ENCODE measurements at places on chromosomes 6 and 20. TPM values are rescaled to one million over a fixed set of nuclear protein-coding genes. Genes with fewer than 3 reads are reported as not detected.

The SCUBE3 gene
- 1.6 TPM for polyA plus RNA-seq

The LRRN4 gene
- not detected for polyA plus RNA-seq

The COL10A1 gene
- polyA plus RNA-seq = not detected

The GPLD1 gene
- polyA plus RNA-seq = 1.0 TPM

The EEF1A2 gene
- 151 TPM for polyA plus RNA-seq

The OR12D3 gene
- not detected for polyA plus RNA-seq

The PI16 gene
- 9.3 TPM for polyA plus RNA-seq

The EYS gene
- polyA plus RNA-seq = 0.03 TPM

The JAG1 gene
- 7.9 TPM for polyA plus RNA-seq

The PHF3 gene
- 43.3 TPM for polyA plus RNA-seq

The SDCBP2 gene
- 3.0 TPM for polyA plus RNA-seq

- DNase-seq = peak; percentile 50
- H3K27ac ChIP-seq = no peak overlapping the region
- no peaks in the 10 kb centered on the region for H3K36me3 ChIP-seq
These were observed 5.1 kb downstream of the HLA-DMA start for GRCh38 chr6:32947552-32948465.

- no peak overlapping the region for H3K4me3 ChIP-seq
- H3K36me3 ChIP-seq = no peaks in the 10 kb centered on the region
- no peaks in the 10 kb centered on the region for H3K4me1 ChIP-seq
- no peaks in the 10 kb centered on the region for H3K27me3 ChIP-seq
- no peak overlapping the region for H3K27ac ChIP-seq
These were observed 431.3 kb downstream of the FRK start for GRCh38 chr6:115629415-115629814.

DNA sequence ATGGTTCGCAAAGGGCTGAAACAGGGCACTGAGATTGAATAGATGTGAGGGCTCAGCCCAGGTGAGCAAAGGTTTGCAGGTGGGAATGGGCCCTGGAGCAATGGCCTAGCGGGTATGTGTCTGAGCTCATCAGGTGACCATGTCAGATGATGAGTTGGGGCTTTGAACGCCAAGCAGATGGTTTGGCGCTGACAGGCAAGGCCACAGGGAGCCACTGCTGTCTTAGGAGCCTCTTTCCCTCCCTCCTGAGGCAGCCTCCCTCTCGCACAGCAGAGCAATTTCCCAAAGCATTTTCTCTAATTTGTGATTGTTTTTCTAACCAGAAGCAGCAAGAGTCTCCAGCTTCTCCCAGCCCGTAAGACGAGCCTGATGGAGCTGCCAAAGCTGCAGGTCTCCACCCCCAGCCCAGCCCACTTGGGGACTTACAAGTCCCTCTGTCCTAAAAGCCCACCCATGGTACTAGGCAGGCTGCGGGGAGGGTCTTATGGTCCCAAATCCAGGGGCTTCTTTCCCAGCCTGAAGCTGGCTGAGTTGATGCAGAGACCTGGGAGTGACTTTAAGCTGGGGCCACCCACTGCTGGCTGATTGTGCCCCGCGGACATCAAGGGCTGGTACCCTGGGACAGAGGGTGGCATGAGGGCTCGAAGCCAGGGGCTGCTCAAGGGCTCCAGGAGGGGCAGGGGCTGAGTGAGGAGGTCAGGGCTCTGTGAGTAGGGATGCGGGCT lies 11.6 kb downstream of the CDH22 start:
- H3K4me1 ChIP-seq = no peaks in the 10 kb centered on the region
- no peaks in the 10 kb centered on the region for H3K36me3 ChIP-seq
- H3K27ac ChIP-seq = no peak overlapping the region

GRCh38 chr6:84953111-84953755 lies 188.8 kb upstream of the TBX18 start:
- H3K36me3 ChIP-seq = no peaks in the 10 kb centered on the region
- no peak overlapping the region for H3K27ac ChIP-seq
- no peaks in the 10 kb centered on the region for H3K4me1 ChIP-seq
- H3K4me3 ChIP-seq = no peak overlapping the region
- no peaks in the 10 kb centered on the region for H3K27me3 ChIP-seq

- H3K36me3 ChIP-seq = no peaks in the 10 kb centered on the region
- H3K4me3 ChIP-seq = no peak overlapping the region
- H3K27me3 ChIP-seq = no peaks in the 10 kb centered on the region
- no peaks in the 10 kb centered on the region for H3K4me1 ChIP-seq
- H3K27ac ChIP-seq = no peak overlapping the region
- no peak for DNase-seq
These were observed 44.2 kb downstream of the AKAP12 start for GRCh38 chr6:151284012-151284411.

DNA sequence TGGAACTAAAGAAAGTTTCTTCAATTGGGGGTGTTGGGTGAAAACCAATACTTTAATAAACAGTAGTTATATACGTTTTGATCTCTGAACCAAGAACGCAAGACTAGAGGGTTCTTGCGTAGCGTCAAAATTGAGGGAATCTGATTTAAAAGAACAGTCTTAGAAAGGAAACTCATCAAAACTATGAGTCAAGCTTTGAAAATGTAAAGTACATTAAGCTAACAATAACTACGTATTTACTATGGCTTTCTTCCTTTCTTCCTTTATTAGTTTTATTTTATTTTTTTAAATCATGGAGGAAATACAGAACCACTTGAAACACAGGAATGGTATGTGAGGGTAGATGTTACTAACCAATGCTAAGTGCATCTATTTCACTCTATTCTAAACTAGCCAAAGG lies 287.0 kb upstream of the RSPO3 start:
- no peak for DNase-seq
- no peak overlapping the region for H3K4me3 ChIP-seq
- no peaks in the 10 kb centered on the region for H3K27me3 ChIP-seq
- no peak overlapping the region for H3K27ac ChIP-seq

DNA sequence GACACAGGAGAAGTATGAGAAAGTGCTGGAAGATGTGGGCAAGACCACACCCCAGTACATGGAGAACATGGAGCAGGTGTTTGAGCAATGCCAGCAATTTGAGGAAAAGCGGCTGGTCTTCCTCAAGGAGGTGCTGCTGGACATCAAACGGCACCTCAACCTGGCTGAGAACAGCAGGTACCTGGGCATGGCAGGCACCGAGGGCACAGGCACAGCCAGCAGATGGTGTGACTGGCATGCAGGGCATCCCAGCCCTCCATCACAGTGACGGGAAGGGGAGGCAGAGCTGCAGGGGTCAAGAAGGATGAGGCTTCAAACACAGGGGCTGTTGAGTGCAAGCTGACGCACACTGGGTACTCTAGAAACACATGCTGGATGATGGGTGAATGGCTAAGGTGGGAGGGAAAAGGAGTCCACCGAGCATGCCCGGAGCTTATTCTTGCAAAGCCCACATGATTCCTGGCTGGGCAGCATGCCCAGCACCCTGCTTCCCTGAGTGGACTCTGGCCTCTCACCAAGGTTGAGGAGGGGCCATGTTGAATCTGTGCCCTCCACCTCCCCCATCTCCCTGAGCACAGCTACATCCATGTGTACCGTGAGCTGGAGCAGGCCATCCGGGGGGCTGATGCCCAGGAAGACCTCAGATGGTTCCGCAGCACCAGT lies 26.3 kb downstream of the SPDEF start:
- no peak for DNase-seq
- H3K27me3 ChIP-seq = no peaks in the 10 kb centered on the region

- DNase-seq = peak; percentile 82
- H3K36me3 ChIP-seq = no peaks in the 10 kb centered on the region
- peak overlapping the region; percentile 68 for H3K27ac ChIP-seq
- H3K4me1 ChIP-seq = peaks cover 13% of the 10 kb centered on the region
- H3K27me3 ChIP-seq = no peaks in the 10 kb centered on the region
These were observed 35.4 kb upstream of the PIM1 start for GRCh38 chr6:37134396-37135191.

GRCh38 chr20:57398231-57398821 lies 7.1 kb downstream of the RBM38 start:
- H3K4me1 ChIP-seq = peaks cover 48% of the 10 kb centered on the region
- no peak overlapping the region for H3K27ac ChIP-seq
- no peaks in the 10 kb centered on the region for H3K36me3 ChIP-seq
- peak; percentile 62 for DNase-seq

GRCh38 chr6:148775161-148775560 lies 28.3 kb downstream of the UST start:
- H3K4me1 ChIP-seq = peaks cover 5% of the 10 kb centered on the region
- H3K4me3 ChIP-seq = no peak overlapping the region
- no peak for DNase-seq
- no peaks in the 10 kb centered on the region for H3K27me3 ChIP-seq
- no peaks in the 10 kb centered on the region for H3K36me3 ChIP-seq
- H3K27ac ChIP-seq = no peak overlapping the region

- no peaks in the 10 kb centered on the region for H3K36me3 ChIP-seq
- no peak overlapping the region for H3K27ac ChIP-seq
- DNase-seq = no peak
- no peaks in the 10 kb centered on the region for H3K27me3 ChIP-seq
- H3K4me1 ChIP-seq = no peaks in the 10 kb centered on the region
- no peak overlapping the region for H3K4me3 ChIP-seq
These were observed 84.6 kb downstream of the TMEM170B start for GRCh38 chr6:11622156-11622555.

- no peak for DNase-seq
- no peak overlapping the region for H3K4me3 ChIP-seq
- H3K4me1 ChIP-seq = no peaks in the 10 kb centered on the region
These were observed 816.7 kb upstream of the FLRT3 start for GRCh38 chr20:15154070-15154469.

GRCh38 chr6:55617272-55617671 lies 38.3 kb upstream of the HMGCLL1 start:
- no peaks in the 10 kb centered on the region for H3K36me3 ChIP-seq
- no peaks in the 10 kb centered on the region for H3K4me1 ChIP-seq
- H3K27ac ChIP-seq = no peak overlapping the region
- no peak overlapping the region for H3K4me3 ChIP-seq
- H3K27me3 ChIP-seq = no peaks in the 10 kb centered on the region
- DNase-seq = peak; percentile 30

- H3K4me3 ChIP-seq = no peak overlapping the region
- no peaks in the 10 kb centered on the region for H3K4me1 ChIP-seq
- no peak overlapping the region for H3K27ac ChIP-seq
- no peaks in the 10 kb centered on the region for H3K36me3 ChIP-seq
- H3K27me3 ChIP-seq = no peaks in the 10 kb centered on the region
- peak; percentile 62 for DNase-seq
These were observed 32.5 kb downstream of the PRR18 start for GRCh38 chr6:166275714-166276166.

DNA sequence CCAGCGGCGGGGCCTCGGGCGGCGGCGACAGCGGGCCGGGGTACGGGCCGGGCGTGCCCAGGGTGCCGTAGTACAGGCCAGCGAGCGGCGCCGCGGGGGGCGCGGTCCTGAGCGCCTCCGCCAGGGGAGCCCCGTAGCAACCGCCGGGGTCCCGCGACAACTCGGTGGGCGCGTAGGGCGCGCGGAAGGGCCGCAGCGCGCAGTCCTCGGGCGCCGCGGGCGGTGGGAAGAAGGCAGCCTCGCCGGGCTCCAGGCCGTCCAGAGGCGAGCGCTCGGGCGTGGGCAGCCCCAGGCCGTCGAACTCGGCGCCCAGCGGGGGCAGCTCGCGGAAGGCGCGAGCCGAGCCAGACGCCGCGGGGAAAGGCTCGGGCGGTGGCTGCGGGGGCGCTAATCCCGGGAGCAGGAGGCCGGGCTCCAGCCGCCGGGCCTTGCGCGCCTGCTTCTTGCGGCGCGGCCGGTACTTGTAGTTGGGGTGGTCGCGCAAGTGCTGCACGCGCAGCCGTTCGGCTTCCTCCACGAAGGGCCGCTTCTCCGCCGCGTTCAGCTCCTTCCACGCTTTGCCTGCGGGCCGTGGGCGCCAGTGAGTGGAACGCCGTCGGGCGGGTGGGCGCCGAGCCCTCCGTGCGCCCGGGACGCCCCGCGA lies 916 bp downstream of the SOX18 start:
- H3K36me3 ChIP-seq = no peaks in the 10 kb centered on the region
- DNase-seq = no peak
- no peak overlapping the region for H3K27ac ChIP-seq
- H3K4me3 ChIP-seq = peak overlapping the region; percentile 32

- no peak overlapping the region for H3K27ac ChIP-seq
- no peak overlapping the region for H3K4me3 ChIP-seq
- no peak for DNase-seq
- H3K27me3 ChIP-seq = no peaks in the 10 kb centered on the region
These were observed 361.0 kb downstream of the TAF4 start for GRCh38 chr20:61704661-61705060.

GRCh38 chr6:44665683-44666082 lies 278.2 kb downstream of the CDC5L start:
- no peaks in the 10 kb centered on the region for H3K4me1 ChIP-seq
- no peak overlapping the region for H3K27ac ChIP-seq
- no peaks in the 10 kb centered on the region for H3K27me3 ChIP-seq
- no peak for DNase-seq
- H3K36me3 ChIP-seq = no peaks in the 10 kb centered on the region

DNA sequence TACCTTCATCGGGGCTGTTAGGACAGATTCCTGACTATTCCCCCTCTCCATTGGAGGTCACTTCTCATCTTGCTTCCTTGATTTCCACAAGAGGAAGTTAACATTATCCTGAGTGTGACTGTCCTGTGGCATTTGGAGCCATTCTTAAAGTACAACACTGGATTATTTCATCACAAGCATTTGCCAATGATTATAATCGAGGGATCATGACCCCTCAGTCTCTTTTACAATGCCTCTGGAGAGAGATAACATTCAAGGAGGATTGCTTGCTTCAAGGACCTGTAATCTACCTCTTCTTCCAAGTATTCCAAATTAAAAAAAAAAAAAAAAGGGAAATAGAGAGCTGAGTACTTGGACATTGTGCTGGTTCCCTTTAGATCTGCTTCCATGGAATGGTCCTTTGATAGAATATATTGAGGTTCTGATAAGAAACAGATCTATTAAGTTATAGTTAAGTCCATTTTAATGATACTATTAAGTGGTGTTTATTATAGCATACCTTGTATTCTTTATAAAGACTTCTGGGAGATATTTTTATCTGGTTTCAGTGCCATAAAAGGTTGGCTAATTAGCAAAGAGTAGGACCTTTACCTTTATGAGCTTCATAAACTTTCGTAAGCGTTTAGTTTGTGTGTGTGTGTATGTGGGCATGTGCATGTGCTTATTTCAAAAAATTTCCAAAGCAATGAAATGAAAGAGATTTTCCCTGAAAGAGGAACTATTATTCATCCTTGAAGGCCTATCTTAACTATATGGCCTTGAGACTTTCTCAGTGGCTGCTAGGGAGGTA lies 469.1 kb downstream of the DHX35 start:
- no peak overlapping the region for H3K4me3 ChIP-seq
- DNase-seq = no peak
- no peak overlapping the region for H3K27ac ChIP-seq
- H3K4me1 ChIP-seq = no peaks in the 10 kb centered on the region
- H3K36me3 ChIP-seq = no peaks in the 10 kb centered on the region

GRCh38 chr6:137698636-137699030 lies 168.4 kb upstream of the TNFAIP3 start:
- no peak overlapping the region for H3K4me3 ChIP-seq
- peak overlapping the region; percentile 74 for H3K27ac ChIP-seq
- DNase-seq = no peak
- no peaks in the 10 kb centered on the region for H3K27me3 ChIP-seq

DNA sequence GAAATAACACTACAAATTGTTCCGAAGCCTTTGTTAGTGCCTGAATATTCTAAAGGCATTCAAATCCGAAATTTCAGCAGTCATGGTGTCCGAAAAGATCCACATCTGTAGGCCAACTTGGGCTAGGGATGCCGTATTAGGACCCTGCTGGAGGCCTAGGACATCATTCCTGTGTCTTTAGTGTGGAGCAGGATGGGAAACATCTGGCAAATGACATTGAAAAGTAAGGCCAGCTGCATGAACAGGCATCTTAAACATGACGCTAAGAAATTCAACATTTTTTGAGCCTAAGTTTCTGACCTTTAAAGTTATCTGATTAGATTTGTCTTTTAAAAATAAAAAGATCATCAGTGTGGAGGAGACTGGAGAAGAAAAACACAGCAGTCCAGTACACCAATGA lies 91.3 kb downstream of the MYLK4 start:
- no peak overlapping the region for H3K27ac ChIP-seq
- no peaks in the 10 kb centered on the region for H3K4me1 ChIP-seq
- no peak for DNase-seq
